ENCODE measurements at places on chromosomes 7 and 10.

DNA sequence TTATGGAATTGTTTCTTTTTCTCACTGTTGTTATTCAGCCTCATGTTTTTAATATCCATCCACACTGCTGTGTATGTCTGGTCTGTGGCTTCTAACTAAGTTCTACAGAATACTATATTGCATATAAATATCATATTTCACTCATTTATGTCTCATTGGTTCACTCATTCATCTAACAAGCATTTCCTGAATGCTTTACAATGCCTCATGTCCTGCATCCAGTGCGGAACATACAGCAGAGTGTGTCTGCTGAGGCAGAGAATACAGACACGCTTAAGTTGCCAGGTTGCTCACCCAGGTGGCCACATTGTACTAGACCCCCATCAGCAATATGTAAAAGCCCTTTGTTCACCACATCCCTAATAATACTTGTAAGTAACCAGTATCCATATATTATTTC is 111.8 kb upstream of the CNTNAP2 start:
- no peak for DNase-seq

DNA sequence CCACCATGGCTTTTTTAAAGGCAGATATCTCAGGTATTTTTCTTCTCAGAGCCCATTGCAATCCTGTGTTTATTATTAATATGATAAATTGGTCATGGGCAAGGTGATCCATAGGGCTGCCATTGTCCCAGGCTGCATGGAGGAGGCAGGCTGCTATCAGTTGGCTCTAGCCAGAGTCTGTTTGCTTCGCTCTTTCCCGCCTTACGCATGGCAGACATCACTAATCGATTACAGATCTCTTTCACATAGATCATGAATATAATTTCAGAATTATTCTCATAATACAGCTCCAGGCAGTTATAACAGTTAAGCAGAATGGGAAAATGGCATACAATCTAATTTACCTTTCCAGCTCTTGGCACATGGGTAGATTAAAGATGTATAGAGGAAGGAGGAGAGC is 30.4 kb upstream of the HABP2 start:
- no peak for DNase-seq

- DNase-seq, result no peak
Observed at GRCh38 chr10:13820964-13821337, 234.2 kb downstream of the PRPF18 start.

DNA sequence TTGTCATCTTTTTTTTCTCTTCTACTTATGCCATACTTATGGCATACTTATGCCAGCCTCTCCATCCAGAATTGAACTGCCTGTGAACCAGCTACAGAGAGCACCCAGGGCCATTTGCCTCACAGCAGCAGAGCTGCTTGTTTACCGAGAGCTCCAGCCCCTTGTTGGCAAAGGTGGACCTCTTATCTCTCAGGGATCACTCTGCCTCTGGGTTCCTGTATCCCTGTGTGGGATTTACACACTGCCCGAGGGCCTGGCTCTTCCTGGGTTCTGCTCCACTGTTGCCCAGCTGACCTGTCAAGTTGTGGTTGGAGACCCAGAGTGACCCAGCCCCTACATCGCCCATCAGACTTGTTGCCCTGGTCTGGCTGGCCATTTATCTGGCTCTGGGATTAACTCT is 22.3 kb downstream of the MRPS33 start:
- DNase-seq, result no peak

DNA sequence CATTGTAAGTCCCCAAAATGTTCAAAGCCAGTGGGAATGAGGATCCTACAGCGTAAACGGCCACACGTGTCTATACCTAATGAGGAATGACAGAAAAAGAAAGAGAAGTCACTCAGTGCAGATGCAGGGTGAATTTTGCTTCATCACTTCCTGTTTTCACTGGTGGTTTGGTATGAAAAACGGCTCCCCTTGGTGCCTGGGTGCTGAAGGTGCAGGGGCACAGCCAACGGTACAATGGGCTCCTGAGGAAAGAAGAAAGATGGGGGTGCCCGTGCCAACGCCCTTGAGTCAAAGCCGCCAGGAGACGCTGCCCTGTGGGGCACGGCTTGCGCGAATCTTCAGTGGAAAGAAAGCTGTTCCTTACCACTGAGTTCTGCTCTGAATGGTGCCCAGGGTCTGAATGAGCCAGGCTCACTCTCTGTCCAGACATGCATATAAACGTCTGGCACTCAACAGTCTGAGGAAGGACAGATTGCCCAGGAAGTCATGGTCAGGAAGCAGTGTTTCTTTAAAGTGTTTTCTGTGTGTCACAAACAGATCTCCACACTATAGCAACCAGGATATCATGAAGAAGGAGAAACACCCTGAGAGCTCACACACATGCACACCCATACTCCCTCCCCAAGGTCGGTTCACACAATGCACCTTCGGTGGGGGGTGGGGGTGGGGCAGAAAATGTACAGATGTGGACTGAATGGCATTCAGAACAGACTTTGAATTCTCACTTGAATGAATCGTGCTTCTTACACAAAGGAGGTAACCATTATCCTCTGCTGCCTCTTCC is 105.8 kb downstream of the ELMO1 start:
- DNase-seq, result peak; percentile 57

- DNase-seq, result no peak
Observed at GRCh38 chr7:10128748-10129147, 844.9 kb upstream of the PHF14 start.

DNA sequence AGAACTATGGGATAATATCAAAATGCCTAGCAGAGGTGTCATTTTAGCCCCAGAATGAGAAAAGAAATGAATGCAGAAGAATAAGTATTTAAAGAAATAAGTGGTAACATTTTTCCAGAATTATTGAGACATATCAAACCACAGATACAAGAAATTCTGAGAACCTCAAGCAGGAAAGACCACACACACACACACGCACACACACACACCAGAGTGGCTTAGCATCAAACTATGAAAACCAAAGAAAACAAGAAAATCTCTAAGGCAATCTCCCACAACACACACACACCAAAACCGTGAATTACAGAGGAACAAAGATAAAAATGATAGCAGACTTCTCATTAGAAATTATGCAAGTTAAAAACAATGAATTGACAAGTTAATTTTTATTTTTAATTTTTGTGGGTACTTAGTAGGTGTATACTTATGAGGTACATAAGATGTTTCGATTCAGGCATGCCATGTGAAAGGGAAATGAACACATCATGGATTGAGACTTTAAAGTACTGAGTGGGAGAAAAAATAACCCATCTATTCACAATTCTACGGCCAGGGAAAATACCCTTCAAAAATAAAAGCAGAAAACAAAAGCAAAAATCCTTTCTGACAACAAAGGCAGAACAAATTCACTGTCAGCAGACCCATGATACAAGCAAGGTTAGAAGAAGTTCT is 14.6 kb downstream of the PPIF start:
- DNase-seq, result no peak

GRCh38 chr10:93058139-93058538 is 2.5 kb upstream of the CYP26C1 start:
- no peak for DNase-seq

DNA sequence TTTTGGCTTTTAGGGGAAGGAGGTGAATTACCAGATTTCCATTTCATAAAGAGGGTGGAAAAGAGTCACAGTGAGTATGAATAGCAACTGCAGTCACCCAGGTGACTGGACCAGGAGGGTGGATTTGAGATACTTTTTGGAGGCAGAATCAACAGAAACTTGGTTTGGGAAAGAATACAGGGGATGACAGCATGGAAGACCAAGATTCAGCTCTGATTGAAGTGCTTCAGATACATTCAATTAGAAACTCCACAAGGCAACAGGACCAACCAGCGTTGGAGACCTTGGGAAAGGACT is 83.0 kb downstream of the SGMS1 start:
- no peak for DNase-seq

DNA sequence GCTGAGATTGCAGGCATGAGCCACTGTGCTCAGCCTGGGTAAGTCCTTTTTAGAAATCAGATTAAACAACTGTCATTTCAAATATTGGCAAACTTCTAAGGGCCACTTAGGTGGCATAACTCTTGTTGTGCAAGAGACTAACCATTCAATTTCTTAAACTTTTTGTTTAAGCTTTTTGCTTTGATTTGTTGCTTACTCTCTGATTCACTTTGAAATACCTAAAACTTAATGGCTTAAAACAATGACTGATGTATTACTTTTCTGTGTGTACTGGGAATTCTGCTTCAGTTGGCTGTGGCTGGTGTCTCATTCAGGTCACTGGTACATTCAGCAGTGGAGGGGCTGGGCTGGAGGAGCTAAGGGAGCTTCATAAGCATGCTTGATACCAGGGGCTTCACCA is 28.9 kb downstream of the ZNF25 start:
- DNase-seq, result no peak

DNA sequence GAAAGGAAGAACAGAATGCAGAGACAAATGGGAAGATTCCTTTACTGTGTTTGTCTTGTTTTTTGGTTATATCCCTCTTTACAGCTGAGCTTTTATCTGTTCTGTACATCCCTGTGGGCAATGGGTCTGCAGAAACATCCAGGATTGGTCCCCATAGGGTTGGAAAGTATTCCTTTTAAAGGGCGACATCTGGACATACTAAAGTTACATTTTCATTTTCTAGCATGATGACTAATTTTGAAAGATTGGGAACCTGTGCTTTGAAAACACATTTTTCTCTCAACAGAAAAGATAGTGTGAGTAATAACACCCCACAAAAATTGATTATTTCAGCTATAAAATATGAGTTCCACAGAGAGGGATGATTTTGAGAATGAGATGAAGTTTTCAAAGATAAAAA is 435.8 kb downstream of the GPAM start:
- no peak for DNase-seq

DNA sequence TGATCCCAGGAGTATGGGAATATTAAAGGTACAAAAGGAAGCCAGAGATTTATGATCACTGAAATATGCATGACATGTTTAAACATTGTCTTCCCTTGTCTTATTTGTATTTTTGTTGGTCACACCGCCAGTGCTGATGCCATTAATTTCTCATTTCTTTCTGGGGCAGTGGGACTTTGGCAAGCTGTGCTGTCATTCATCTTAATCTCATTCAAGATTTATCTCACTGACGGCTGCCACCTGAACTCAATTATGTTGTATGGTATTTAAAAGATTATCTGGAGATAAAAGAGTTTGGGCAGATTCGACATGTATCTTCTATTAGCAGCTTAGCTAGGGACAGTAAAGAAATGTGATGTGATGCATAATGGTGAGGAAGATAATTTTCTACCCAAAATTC is 284.9 kb upstream of the PLXDC2 start:
- no peak for DNase-seq

DNA sequence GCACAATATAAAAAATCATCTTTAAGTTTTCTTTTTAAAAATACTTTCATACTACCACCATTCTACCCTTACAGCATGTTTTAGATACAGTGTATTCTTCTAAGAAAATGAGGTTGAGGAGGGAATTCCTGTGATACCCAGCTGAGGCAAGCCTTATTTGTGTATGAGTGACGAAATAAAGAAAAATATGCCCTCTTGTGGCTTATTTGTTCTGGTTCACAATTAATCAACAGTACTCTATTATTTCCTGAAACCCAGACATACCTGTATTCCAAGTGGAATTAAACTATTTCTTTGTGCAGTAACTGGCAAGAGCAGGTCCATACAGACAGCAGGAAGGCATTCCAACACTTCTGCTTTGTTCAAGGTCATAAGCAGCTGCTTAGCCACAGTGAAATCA is 4.5 kb upstream of the SEMA3D start:
- no peak for DNase-seq

DNA sequence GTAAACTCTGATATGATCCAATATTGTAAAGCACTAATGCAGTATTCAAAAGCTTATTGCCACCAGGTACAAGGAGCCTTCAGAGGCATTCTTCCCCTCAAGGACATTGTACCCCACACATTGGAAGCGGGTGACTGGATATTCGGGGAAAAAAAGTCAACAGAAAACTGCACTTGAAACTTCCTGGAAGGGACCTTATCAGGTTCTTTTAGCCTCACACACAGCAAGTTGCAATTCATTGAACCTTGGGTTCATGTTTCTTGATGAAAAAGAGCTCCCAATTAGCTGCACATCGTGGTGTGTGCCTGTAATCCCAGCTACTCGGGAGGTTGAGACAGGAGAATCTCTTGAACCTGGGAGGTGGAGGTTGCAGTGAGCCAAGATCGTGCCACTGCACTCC is 16.4 kb upstream of the MICU1 start:
- no peak for DNase-seq

DNA sequence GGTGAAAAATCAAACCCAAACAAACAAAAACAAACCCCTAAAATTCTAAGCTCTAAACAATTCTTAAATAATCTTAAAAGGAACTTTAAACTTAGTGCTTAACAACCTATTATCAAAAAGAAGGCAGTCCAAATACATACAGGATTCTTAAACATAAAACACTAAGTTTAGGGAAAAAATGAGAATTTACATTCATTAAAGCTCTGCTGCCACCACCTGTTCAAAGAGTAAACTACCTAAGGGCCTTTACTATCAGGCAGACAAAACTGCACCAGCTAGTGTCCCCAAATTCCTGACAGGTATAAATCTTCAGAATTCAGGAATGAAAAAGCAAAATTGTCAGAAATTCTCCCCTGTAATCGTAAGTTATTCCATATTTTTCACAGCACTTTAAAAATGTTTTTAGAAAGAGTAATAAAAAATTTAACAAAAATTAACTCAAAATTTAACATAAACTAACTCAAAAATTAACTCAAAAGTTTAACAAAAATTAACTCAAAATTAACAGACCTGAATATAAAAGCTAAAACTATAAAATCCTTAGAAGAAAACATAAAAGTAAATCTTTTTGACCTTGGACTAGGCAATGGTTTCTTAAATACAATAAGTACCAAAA is 55.1 kb downstream of the PDZD8 start:
- DNase-seq, result no peak

DNA sequence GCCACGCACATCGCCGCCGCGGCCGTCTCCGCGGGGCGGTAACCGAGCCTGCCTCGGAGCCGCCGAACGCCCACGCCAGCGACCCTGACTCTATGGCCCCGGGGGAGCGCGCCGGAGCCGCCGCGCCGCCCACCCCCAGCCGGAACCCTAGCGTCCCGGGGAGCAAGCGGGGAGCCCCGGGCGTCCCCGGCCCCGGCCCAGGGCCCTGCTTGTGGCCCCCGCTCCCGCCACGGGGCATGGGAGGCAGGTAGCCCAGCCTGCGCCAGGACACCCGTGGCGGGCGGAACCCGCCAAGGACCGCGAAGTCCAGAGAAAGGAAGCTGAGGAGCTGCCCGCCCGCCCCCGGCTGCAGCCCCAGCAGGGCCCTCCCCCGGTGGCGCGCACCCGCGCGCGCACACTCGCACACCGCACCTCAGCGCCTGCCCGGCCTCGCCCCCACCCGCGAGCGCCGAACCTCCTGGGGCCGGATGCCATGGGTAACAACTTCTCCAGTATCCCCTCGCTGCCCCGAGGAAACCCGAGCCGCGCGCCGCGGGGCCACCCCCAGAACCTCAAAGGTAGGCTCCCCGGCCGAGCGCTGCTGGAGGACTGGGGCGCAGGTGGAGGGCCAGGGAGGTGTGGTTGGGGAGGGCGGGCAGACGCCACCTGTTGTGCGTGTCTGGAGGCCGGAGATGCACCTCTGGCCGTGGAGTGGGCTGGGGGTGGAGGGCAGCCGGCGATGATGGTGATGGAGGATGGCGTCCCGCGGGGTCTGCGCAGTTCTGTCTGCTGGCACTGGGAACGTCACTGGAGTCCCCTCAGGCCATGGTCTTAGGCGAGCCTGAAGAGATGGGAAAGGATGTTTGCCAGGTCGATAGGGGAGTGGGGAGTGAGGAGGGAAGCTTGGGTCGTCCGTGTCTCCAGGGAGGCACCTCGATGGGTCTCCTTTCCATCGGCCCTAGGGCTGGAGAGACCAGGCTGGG is 692 bp downstream of the NEURL1 start:
- DNase-seq, result no peak
